ENCODE measurements at places on chromosomes 2 and 18. TPM values are rescaled to one million over a fixed set of nuclear protein-coding genes. Genes with fewer than 3 reads are reported as not detected.

AOX1 gene
- 16.8 TPM for total RNA-seq

DTYMK gene
- 102 TPM for total RNA-seq

SLC14A1 gene
- not detected for total RNA-seq

MGAT4A gene
- 1.5 TPM for total RNA-seq

CD8B gene
- 2.5 TPM for total RNA-seq

RGPD5 gene
- total RNA-seq: 7.7 TPM

HNMT gene
- 20.2 TPM for total RNA-seq

KCNE4 gene
- total RNA-seq: not detected

MC5R gene
- total RNA-seq: not detected

ALPG gene
- total RNA-seq: not detected

CAPN14 gene
- 0.46 TPM for total RNA-seq

HRH4 gene
- 0.12 TPM for total RNA-seq

CDKL4 gene
- total RNA-seq: 0.23 TPM

FIGN gene
- total RNA-seq: 7.7 TPM

LBX2 gene
- 1.3 TPM for total RNA-seq

INHBB gene
- 0.87 TPM for total RNA-seq

ATF2 gene
- total RNA-seq: 22.6 TPM

IL1F10 gene
- total RNA-seq: not detected

DCDC2C gene
- total RNA-seq: not detected

SPC25 gene
- 39.7 TPM for total RNA-seq

CCDC141 gene
- not detected for total RNA-seq

BAZ2B gene
- 34.1 TPM for total RNA-seq

Measured in epithelial cell of proximal tubule (primary cell).